ENCODE measurements at places on chromosomes 6 and 20.

- no peak for DNase-seq
These were observed 352.5 kb upstream of the PRND start for GRCh38 chr20:4369119-4369797.

DNA sequence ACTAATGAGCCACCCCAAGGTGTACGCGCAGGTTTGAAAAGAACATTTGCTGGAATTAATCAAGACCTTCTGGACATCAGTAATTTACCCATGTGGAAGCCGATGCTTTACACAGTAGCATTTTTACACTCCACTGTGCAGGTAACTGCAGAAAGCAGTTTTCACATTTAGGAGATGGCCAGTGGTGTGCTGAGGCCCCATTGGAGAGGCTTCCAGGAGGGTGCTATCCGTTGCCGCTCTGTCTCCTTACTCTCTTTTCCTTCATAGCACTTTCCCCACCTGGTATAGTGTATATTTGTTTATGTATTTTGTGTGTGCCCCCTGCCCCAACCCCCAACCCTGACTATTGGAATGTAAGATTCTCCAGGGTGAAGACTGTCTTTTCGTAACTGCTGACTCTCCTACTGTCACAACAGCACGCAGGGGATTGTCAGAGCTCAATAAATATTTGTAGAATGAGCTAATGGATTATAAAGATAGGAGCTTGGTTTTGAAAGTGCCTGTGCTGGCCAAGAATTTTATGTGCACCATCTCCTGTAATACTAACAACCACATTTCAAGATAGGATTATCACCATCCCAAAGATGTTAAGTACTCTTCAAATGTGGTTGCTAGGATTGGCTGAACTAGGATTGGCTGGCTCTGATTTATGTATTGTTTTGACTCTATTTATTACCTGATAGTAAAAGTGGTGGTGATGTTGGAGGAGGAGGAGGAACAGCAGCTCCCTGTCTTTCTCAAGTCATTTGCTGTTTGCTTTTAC is 74.0 kb upstream of the GLP1R start:
- DNase-seq = no peak

DNA sequence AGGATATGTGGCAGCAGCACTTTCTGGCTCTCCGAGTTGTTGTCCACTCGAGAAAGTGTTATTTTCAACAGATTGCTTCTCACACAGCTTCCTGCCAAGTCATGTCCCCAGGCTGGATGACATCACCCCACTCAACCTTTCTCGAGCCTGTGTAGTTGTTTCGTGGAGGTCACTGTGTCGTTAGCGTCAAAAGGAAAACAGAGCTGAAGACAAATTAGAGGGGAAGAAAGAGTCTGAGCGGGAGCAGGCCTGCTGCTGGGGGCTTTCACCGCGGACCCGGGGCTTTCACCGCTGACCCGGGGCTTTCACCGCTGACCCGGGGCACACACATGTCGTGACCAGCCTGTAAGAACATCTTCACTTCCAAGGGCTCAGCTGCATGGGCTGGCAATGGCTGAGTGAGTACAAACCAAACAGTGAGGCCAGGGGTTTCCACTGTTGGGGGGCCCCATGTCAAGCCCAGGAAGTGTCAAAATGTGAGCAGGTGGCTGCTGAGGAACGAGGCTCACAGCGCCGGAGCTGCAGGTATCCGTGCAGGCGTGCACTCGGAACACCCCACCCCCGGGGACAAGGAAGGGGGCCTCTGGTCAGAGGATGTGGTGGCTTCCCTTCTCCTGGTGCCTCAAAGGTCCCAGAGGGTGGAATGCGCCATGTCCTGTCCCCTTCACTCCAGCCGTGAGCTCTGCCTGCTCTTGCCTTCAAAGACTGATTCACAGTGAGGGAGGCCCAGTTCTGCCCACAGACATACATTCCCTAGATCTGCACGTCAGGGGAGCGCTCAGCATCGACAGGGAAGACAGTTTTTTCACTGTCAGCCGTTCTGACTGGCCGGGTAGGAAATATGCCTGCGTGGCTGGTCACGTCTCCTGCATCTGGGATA is 365.9 kb downstream of the TAF4 start:
- no peak for DNase-seq

- DNase-seq = no peak
These were observed 53.0 kb upstream of the MLIP start for GRCh38 chr6:54058236-54058635.

- DNase-seq = no peak
These were observed 36.6 kb upstream of the CARMIL1 start for GRCh38 chr6:25242567-25242966.

GRCh38 chr6:105907301-105907700 is 178.8 kb upstream of the PRDM1 start:
- DNase-seq = no peak

DNA sequence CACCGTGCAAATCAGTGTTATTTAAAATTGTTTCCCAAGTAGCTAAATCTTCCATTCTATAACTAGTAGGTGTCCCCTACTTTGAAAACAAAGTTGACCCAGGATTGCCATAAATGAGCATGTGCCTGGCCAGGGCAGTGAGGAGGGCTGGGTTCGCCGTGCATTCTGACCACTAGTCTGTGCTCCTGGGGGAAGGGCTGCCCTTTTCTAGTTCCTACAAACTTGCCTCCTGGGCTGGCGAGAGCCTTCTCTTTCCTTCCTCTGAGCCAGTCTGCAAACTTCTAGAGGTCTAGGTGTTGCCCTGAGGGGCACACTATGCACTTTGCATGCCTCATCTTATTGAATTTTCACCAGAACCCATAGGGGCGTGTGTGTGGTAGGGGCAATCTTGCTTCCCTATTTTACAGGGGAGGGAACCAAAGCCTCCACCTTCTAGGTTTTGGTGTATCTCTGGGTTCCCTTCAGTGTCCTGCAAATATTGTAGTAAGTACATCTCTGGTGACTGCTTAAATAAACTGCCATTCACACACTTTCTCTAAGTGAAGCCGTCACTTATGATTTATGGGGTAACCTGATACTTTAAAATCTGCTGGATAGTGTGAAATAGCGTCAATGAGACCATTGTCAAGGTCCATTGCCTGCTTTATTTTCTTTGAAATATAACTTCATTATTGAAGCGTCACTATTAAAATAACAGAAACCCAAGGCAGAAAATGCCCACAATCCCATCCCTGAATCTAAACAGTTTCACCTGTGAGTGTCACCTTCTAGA is 42.2 kb downstream of the CDH26 start:
- no peak for DNase-seq

DNA sequence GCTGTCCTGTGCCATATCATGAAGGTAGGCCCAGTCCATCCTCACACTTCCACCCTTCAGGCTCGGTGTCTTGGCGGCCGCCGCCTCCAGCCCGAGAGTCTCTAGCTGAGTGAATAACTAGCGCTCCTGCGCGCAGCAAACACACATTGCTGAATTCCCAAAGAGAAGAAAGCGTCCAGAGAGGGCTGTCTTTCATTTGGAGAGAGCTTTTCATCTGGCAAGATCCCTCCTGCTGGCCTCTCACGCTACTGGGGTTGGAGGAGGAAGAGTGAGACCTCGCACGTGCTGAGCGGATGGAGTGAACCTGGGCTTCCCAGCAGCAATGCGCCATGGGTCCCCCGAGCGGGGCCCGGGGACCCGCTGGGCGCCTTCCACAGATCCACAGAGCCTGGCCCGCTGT is 73.2 kb downstream of the NCR2 start:
- DNase-seq = no peak

GRCh38 chr6:145352382-145353080 is 382.8 kb downstream of the EPM2A start:
- no peak for DNase-seq

DNA sequence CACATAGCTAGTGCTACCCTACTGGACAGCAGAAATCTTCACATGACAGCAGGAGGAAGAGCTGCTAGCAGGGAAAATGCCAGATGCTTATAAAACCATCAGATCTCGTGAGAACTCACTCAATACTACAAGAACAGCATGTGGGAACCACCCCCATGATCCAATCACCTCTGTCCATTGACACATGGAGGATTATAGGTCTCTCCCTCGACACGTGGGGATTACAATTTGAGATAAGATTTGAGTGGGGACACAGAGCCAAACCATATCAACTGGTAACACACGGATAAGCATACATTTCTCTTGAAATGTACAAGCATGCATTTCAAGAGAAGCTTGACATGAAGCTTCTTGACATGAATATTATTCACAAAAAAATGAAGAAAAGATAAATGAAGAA is 64.1 kb downstream of the MMS22L start:
- no peak for DNase-seq

GRCh38 chr6:76682842-76683241 is 610.4 kb upstream of the IMPG1 start:
- peak; percentile 9 for DNase-seq

- DNase-seq = peak; percentile 28
These were observed 7.9 kb downstream of the PEX6 start for GRCh38 chr6:42970871-42971612.

- no peak for DNase-seq
These were observed 33.5 kb upstream of the CD93 start for GRCh38 chr20:23119456-23120216.
